ENCODE measurements at places on chromosomes 7 and 10.
A peak's percentile ranks its signal among the peaks of the same experiment; 100 is the strongest.

- no peak for DNase-seq
Observed at GRCh38 chr10:59126261-59126660, 50.2 kb upstream of the PHYHIPL start.

DNA sequence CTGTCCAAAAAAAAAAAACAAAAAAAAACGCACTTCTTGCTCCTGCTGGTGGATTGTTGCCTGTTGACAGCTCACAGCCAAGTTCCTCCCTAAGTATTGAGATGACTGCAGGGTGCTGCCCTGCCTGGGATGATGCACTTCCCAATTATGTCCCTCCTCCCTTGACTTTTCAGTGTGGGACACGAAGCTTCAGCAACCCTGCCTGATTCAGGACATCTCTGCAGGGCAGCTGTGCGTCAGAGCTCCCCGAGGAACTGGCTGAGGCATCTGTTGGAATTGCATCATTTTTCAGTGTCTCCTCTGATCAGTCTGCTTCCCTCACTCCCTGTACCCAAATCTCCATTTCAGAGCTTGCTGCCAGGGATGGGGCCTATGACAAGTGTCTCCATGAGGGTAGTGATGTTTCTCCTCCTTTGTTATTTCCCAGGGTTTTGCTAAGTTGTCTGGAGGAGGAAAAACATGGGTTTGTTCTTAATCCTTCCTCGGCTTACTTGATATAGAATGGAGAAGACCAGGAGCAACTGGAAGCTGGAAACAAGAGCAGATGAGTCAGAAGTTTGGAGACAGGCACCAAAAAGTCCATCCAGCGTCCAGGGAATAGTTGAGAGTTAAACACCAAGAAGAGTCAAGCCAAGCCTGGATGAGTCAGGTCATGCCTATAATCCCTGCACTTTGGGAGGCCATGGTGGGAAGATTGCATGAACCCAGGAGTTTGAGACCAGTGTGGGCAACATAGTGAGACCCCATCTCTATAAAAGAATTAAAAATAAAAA lies 355.1 kb downstream of the GALNT17 start:
- DNase-seq, result no peak

- no peak for DNase-seq
Observed at GRCh38 chr7:140597428-140597949, 43.1 kb downstream of the DENND2A start.

DNA sequence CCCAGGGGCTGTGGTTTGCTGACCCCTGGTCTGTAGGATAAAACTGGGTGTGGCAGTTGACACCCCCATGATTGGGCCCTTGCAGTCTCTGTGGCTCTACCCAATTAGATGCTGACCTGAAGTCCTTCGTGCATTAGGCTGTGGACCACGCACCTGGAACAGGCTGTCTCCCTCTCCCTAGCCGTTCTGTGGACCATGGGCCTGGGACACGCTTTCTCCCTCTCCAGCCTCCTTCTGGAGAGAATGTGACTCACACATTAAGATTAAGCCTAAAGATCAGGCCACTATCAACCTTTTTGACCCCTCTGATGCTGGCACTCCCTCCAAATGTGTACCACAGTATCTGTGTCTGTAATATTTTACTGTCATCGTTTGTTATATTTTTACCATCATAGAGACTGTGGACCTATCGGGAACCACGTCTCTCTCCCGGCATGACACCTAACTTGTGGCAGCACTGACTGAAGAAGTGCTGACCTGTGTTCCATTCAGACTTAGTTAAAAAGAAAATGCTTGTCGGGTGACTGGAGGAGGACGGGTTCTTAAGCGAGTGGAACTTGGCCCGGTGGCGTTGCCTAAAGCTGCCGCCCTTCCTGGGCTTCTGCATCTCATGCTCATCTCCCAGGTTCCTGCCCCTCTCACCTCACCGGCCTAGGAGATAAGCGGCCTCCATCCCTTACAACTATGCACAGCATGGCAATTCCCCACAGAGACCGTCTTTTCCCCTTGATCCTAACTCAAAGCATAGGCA lies 92.8 kb downstream of the WDR37 start:
- DNase-seq, result peak; percentile 22

GRCh38 chr10:103982639-103983038 lies 15.7 kb downstream of the SLK start:
- DNase-seq, result no peak

DNA sequence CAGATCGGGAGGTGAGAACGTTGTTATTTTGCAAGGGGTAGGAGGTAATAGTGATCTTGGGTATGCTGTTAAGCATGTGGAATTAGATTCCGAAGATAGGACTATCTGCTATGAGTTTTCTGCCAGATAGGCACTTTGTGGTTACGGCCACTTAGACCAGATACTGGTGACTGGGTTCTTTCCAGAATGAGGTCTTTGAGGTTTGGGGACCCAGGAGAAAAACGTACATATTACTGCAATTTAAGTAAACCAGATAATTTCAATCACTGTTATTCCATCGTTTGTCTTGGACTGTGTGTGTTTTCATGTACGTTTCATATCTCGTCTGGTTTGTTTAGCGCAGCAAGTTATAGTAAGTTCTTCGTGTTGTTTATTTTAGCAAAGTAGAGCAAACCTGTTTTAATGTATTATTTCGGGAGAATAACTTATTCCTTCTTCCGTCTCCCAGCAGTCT lies 312 bp downstream of the ARL4A start:
- no peak for DNase-seq

DNA sequence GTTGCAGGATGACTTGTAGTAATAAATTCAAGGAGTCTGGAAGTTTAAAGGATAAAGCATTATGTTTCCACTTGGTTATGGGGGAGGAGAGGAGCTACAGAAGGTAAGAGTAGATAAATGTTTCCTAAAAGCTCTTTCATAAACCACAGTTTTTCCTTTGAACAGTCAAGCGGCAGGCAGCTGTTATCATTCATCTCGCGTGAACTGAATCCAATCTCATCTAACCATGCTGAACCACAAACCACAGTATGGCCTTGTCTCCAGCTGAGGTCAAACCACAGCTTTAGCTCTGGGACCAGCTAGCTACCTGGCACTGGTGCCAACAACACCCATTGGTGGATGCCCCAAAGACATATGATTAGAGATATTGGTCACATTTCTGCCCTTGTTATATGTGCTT lies 63.3 kb downstream of the NOC3L start:
- no peak for DNase-seq

GRCh38 chr10:114271779-114272167 lies 32.7 kb downstream of the VWA2 start:
- DNase-seq, result no peak

GRCh38 chr10:50613150-50613549 lies 10.6 kb downstream of the SGMS1 start:
- no peak for DNase-seq

DNA sequence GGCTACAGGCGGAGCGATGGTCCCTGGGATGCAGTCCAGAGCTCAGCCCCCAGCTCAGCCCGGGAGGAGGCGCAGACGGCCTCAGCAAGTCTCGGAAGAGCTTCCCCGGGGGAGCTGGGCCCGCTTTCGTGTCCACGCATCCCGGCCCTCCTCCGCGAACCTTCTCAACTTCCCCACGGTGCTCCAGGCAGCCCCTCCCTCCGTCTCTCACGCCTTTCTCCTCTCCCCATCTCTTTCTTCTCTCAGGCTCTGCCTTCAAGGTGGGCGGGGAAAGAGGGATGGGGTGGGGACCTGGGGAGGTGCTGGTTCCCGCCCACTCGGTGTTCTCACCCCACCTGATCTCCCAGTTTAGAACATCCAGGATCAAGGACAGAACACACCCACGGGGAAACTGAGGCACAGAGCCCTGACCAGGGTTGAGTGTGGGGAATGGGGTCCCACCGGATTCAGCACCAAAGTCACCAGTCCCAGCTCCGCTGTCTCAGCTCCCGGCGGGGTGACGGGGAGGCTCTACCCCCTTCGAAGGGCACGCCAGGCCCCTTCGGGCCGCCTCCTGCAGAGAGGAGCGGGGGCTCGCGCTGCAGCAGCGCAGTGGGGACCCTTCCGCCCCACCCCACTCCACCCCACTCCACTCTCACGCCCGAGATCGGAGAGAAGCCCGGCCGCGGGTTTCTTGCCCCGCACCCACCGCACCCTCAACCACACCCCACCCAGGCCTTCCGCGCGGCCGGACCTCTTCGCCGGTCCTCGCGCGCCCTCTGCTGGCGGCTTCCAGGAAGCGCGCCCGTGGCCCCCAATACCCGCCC lies 18.2 kb downstream of the POLL start:
- peak; percentile 90 for DNase-seq

- no peak for DNase-seq
Observed at GRCh38 chr7:97018791-97019531, 5.7 kb downstream of the DLX5 start.

- no peak for DNase-seq
Observed at GRCh38 chr7:28954471-28954870, 3.7 kb downstream of the TRIL start.

DNA sequence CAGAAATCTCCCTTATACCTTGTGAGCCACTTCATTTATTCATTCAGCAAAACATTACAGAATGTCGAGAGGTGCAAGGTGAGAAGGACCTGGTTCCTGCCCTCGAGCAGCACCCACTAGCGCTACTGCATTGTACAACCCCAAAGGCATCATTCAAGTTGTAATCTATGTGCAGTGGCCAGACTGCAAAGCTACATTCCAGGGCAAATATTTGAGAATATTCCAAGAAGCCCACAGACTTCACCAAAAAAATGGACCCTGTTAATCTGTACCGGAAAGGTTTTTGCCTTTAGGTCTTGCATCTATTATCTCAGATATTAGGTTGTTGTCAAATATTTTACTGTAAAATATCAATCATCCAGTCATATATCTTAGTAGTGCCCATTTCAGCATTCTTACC lies 295.4 kb upstream of the FZD1 start:
- no peak for DNase-seq

DNA sequence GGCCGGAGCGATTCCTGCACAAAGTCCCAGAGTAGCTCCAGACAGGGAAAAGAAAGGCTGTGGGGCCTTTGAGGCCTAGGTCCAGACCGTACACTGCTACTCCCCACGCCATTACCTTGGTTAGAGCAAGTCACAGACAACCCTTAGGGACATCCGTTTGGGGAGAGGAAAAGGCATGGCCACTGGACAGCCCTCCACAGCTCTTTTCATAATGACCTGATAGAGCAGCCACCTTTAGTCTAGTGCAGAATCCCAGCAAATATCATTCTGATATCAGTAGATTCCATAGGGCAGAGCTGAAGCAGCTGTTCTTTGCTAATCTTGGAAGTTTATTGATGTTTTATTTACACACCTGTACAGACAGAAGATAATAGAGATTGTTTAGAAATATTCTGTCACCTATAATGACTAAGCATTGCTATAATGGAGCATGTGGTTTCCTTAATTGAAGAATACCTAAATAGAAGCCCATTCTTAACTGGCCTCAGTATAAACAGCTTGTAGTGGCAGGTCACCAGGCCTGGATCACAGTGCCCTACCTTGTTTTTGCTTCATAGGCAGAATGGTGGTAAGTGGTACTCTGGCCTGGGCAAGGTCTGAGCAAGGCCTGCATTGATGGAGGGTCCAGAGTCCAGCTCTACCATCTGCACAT lies 27.9 kb downstream of the OGDH start:
- DNase-seq, result no peak

GRCh38 chr7:45180084-45180986 lies 22.7 kb downstream of the RAMP3 start:
- DNase-seq, result peak; percentile 25

DNA sequence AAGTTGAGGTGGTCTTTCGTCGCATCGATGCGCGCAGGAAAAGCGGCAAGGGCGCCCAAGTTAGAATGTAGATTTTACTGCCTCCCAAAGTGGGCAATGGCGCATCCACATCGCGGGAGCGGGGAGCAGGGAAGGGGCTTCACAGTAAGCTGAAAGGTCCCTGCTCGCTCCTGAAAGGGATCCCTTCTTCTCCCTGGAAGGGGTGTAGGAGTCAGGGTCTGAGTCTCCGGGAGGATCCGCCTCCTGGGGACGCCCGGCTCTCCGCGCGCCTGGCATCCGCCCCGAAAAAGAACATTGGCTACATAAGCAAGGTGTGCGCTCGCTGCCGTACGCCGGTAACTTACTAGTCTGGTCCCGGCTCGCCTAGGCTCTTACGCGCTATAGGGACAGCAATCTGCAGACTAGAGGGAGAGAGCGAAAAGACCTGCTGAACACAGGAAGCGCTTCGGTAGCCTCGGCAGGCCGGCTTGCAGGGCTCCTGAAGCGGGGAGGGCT lies 804 bp downstream of the UNC5B start:
- DNase-seq, result peak; percentile 72

DNA sequence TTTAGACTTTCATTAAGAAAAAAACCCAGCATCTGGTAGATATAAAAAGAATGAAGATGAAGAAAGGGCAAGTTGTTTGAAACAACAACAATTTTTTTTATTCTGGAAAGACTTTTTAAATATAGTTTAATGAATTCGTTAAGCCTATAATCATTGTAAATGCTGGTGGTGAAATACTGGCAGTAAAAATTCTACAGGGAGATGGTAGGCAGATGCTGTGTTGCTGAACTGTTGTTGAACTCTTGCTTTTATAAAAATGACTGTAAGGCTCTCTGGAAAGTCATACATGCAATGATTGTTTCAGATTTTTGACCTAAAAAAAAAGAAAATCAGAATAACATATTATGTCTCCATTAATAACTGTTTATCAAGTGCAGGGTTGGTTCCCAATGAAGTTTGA lies 39.0 kb downstream of the SCIN start:
- DNase-seq, result no peak

- peak; percentile 33 for DNase-seq
Observed at GRCh38 chr10:49273082-49273465, 25.9 kb upstream of the C10orf71 start.

GRCh38 chr7:76238326-76238725 lies 36.6 kb downstream of the SRRM3 start:
- no peak for DNase-seq

GRCh38 chr10:110978204-110978603 lies 58.8 kb downstream of the SHOC2 start:
- DNase-seq, result no peak

DNA sequence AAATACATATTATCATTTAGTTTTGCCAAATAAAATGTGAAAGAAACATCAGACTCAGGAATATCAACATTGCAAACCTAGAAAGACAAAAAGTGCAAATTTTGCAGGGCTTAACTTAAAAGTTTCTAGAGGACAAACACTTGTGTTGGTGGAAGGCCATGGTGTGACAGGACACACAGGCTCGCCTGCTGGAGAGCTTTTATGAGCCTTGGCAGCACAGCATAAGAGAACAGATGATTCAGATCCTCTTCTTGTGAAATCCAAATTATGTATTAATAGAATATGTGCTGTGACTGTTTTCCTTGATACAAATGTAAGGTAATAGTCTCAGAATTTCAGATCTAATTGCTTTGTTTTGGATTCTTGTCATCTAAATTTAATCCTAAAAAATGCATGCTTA lies 72.9 kb upstream of the ABCB5 start:
- DNase-seq, result no peak

GRCh38 chr7:76072243-76073148 lies 24.6 kb downstream of the MDH2 start:
- DNase-seq, result no peak

DNA sequence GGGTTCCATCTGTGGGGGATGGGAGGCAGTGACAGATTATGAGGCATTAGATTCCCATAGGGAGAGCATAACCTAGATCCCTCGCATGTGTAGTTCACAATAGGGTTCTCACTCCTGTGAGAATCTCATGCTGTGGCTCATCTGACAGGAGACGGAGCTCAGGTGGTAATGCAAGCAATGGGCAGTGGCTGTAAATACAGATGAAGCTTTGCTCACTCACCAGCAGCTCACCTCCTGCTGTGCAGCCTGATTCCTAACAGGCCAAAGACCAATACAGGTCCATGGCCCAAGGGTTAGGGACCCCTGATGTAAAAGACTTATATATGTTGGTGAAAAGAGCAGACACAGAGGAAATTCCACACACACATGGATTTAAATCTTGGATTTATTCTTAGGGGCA lies 370.2 kb downstream of the NRG3 start:
- no peak for DNase-seq

GRCh38 chr7:128176696-128177095 lies 64.4 kb upstream of the LEP start:
- no peak for DNase-seq
